ENCODE measurements at places on chromosomes 1 and 21. TPM values are rescaled to one million over a fixed set of nuclear protein-coding genes. Genes with fewer than 3 reads are reported as not detected.

DNA sequence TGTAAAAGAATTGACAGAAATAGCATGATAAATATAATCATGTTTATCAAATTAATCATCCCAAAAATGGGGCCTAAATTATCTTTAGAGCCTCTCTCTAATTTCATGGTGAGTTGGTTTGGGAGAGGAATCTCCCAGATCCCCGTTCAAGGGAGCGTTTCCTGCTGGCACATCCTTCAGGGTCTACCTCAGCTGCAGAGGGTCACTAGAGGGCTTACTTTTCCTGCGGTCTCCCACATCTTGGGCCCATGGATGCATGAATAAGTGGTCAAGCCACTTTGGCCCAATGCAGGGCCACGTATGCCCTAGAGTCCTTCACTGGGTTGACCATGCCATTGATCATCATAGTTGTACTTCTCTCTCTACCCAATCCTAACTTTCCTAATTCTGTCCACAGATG, 164.1 kb downstream of the USP25 start:
- DNase-seq = no peak

- no peak for DNase-seq
Measured at GRCh38 chr1:153277852-153278251, 18.4 kb downstream of the LORICRIN start.

DNA sequence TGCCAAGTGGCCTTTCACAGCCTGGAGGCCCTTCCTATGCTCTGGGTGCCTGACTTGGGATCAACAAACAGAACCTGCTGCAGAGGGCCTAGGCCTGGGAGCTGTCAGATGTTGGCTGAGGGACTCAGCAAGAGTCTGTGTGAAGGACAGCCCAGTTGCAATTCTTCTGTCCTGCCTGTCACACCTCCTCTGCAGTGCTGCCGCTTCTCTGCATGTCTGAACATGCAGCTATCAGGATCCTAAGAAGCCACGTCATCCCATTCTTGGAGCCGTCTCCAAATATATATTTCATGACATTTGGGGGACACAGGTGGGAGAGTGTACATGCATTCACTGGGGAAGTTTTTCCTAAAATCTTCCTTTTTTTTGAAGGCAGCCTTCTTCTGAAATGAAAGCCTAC, 8.6 kb downstream of the FCAMR start:
- DNase-seq = no peak

- no peak for DNase-seq
Measured at GRCh38 chr1:8545078-8545477, 227.2 kb downstream of the SLC45A1 start.

DNA sequence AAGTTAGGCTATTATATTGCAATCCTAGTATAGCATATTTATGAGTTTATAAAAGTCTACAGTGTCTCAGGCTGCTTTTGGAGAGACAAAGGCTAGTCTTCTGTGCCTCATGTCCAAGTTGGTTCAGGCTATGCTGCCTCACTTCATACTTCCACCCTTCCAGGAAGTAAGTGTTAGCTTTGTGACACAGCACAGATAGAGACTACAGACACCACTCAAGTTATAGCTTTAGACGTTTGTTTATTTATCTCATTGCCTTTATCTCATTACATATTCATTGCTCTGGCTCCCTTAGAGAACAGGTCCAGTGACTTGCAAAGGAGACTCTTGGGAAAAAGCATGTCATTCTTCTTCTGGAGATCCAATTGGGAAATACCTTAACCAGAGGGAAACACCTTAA, 22.6 kb upstream of the GBP4 start:
- no peak for DNase-seq

Gene SLC19A1
- total RNA-seq = 2.2 TPM

DNA sequence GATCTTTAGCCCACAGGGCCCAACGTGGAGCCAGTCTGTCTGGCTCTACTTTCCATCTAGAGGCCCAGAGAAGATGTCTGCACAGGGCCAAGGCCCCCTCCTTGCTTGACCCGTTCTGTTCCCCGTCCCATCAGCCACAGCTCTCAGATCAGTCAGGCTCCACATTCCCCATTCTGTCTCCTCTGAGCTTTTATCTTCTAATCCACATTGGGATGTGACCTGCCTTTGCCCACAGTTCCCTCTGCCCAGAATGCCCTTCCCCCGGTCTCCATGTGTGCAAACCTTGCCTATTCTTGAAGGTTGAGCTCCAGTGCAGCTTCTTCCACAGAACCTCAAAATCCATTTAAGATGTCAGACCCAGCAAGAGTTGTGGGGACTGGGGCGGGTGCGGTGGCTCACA, 53.3 kb upstream of the WASF2 start:
- no peak for DNase-seq

DNA sequence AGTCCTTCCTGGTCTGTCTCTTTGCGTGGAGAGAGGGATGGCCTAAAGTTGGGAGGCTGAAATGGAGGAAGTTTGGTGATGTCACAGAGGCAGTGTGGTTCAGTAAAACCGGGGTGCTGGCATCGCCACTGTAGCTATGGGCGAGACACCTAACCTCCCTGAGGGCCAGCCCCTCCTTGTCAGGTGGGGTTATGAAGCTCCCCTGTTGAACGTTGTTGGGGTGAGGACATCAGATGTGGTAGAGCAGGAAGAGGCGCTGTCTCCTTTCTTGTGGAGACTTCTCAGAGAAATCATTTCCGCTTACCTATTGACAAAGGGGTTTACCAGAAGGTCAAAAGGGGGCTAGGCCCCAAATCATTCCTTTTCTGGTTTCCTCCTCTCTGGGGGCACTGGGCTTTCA, 294.7 kb downstream of the SIPA1L2 start:
- no peak for DNase-seq

Gene CDCA8
- total RNA-seq = 0.25 TPM

Gene BRINP3
- total RNA-seq = 2.3 TPM

DNA sequence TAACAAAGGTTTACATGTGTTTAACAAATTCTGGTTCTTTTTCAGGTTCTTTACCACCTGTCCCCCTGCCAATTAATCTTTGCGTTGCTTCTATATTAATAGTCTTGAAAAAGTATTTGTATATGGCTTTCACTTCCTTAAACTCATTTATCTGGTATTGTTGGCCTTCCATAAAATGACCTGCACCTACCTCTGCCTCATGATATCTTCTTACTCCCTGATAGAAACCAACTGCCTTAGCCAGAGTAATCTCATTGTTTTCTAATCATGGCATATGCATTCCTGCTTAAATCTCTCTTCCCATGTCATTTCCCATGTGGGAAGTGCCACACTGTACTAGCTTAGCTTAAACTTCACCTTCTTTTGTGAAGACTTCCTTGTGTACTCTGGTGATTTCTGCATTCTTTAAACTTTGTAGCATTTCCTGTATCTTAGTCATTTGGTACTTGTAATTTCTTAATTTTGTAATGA, 8.7 kb downstream of the SMG7 start:
- peak; percentile 31 for DNase-seq

DNA sequence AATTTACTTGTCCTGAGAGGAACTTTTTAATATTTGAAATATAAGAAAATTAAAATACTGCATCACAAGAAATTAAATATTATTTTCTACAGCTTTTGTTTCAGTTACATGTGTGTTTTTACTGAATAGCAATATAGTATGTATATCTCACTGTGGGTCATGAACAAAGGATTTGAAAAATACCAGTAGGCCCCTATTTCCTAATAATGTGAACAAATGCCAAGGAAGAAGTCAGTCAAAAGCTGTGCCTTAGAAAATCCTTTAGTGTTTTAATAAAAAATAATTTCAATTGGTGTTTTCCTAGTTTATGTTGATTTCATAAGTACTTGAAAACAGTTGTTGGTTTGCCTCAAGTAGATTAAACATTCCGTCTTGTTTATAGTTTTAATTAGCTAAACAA, 46.7 kb downstream of the SMYD3 start:
- peak; percentile 41 for DNase-seq

DNA sequence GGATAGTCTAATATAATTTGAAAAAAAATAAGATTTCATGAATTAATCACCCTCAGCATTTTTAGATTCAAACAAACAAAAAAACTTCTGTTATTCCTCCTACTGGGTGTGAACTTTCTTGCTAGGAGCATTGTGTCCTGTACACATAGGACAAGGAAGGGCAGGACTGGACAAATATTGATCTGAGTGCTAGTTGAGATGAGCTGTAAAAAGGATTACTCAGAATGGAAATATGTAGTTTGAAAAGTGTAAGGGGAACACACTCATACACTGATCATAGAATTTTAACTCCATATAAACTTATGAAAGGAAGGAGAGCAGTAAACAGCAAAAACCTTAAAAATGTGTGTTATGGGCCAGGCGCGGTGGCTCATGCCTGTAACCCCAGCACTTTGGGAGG, 156.5 kb upstream of the ZNF648 start:
- no peak for DNase-seq

GRCh38 chr1:186864296-186864695, 35.5 kb downstream of the PLA2G4A start:
- DNase-seq = peak; percentile 34

Gene TRIM46
- total RNA-seq = 5.2 TPM

Gene SMG5
- total RNA-seq = 43.3 TPM

Gene NUCKS1
- total RNA-seq = 253 TPM

DNA sequence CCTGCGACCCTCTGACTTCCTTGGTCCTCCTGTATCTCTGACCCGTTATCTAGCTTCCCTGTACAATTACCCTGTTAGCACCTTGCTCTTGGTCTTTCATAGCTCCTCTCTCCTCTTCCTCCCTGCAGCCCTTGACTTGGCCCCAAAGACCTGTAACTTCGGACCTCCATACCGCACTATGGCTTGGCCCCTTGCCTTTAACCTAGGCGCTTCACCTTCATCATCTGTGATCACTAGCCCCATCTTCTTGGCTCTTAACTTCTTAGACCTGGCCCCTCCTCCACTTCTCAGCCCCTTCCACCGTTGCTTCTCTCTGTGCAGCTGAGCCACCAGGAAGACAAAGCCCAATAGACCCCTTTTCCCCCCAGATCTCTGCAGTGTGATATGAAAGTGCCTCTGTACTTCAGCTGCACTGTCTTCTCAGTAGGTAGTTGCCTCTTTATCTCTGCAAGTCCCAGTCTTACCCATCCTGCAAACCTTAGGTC, 740 bp downstream of the ZNF691 start:
- DNase-seq = no peak

DNA sequence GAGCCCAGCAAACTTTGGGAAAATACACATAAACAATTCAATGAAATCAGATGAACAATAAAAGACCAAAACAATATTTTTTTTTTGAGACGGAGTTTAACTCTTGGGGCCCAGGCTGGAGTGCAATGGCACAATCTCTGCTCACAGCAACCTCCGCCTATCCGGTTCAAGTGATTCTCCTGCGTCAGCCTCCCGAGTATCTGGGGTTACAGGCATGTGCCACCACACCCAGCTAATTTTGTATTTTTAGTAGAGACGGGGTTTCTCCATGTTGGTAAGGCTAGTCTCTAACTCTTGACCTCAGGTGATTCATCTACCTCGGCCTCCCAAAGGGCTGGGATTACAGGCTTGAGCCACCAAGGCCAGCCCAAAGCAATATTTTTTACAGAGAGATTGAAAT, 1588.5 kb downstream of the BRINP3 start:
- no peak for DNase-seq

Gene ADORA1
- 6.5 TPM for total RNA-seq

Gene C8B
- not detected for total RNA-seq

Gene PLEKHG5
- 5.1 TPM for total RNA-seq

Gene TACSTD2
- 0.36 TPM for total RNA-seq
